ENCODE measurements at places on chromosomes 7 and 10.

DNA sequence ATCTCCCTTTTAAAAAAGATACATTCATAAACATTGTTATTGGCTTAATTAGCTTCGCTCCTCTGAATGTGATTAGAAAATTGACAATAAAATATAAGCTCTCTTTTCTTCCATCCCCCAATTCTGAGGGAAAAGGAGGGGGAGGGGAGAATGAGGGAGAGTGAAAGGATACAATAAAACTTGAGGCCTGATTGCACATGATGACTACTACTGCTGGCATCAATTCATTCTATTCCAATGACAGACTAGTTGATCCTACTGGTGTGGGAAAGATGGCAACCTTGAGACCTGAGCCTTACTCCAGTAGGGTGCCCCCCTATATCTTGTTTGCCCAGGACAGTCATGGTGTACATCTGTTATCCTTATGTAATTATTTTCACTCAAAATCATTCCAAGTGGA lies 4.5 kb upstream of the IQUB start:
- no peak for DNase-seq

DNA sequence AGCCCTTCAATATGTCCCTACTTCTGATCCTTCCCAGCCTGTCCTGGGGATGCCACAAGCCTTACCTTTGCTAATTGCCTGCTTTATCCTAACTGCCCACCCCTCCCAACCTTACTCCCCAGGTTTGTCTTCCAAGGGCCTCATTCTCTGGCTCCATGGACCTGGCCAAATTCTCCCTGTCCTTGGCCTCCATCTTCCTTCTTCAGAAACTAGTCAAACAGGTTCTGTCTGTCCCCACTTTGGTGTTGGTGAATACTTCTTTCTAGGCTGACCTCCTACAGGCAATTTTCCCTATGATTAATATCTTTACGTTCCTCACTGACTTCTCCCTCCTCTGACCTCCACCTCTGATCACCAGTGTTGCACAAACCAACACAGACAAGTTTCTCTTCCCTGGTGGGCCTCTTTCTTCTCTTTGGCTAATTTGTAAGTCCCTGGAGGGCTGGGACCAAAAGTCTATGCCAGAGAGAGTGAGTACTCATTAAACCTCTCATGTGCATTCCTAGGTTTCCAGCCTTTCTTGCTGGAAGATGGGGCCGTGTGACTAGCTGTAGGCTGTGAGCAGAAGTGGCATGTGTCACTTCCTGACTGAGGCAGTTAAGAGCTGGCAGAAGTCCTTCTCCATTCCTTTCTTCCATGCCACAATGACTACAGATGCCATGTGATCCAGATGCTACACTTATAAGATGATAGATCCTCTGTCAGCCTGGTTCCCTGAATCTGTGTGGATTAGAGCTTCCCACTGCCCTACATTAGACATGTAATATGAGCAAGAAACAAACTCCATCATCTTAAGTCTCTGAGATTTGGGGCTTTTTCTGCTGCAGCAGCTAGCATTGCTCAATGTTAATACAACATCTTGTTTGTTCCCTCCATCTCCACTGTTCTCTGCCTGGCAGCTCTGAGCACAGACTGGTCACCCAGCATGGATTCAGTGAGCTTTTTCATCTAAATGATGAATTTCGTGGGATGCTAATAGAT lies 382.7 kb downstream of the RPS24 start:
- DNase-seq = no peak

- DNase-seq = no peak
Observed at GRCh38 chr7:11403781-11404180, 428.2 kb downstream of the THSD7A start.

GRCh38 chr10:102596506-102596971 lies 47.7 kb upstream of the TRIM8 start:
- peak; percentile 21 for DNase-seq

GRCh38 chr10:44569193-44570091 lies 184.5 kb upstream of the CXCL12 start:
- no peak for DNase-seq

DNA sequence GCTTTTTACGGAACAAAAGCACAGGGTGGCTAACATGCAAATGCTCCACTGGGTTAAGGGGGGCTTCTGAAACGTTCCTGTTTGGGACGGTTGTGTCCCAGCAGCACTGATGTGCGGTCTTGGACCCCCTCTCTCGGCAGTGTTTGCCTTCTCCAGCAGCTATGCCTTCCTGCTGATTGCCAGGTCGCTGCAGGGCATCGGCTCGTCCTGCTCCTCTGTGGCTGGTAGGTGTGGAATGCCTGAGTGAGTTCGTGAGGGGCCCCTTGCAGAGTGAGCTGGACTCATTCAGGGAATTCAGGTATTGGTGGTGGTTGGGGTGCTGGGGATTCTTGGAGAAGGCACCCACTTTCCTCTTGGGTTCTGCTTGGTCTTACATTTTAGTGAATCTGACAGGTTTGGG lies 13.0 kb downstream of the SLC18A2 start:
- DNase-seq = no peak

GRCh38 chr7:30422922-30423321 lies 55.7 kb downstream of the NOD1 start:
- no peak for DNase-seq

DNA sequence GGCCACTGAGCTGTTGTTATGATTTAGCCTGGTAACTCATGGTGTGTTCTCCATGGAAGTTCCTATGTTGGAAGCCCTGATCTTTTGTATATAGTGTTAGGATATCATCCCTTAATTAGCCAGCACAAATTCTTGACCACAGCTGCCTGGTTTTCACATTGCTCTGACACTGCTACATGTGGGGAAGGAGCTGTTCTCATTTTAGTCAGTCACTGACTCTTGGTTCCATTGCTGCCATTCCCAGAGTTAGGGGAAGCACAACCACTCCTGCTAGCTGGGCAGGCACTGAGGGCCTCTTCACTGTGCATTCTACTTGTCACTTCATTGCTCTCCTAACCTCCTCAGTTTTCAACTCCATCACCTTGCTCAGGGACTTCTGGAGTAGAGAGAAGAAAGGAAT lies 98.4 kb upstream of the GJD4 start:
- DNase-seq = no peak

GRCh38 chr7:81725003-81725811 lies 44.6 kb downstream of the HGF start:
- no peak for DNase-seq
